ENCODE measurements at places on chromosomes 6 and 20.

DNA sequence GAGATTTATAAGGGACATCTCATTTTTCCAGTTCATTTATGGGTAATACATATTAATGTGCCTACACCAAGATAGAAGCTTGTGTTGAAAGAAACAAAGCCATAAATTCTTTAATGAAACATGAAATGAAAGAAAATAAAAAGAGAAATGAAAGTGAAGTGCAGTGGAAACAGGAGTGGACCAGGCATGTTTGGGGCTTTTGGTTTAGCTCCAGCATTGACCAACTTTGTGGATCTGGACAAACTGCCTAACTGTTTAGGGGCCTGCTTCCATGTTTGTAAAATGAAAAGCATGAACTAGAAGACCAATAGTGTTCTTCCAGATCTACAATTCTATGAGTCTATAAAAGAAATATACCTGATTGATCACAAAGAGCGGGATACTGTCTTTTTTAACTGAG is 124.9 kb downstream of the GJA10 start:
- DNase-seq: no peak

- no peak for DNase-seq
Observed at GRCh38 chr20:40953856-40954255, 74.8 kb upstream of the TOP1 start.

- DNase-seq: no peak
Observed at GRCh38 chr6:41051873-41052272, 1.1 kb upstream of the APOBEC2 start.

- DNase-seq: no peak
Observed at GRCh38 chr6:108961985-108962384, 113.8 kb downstream of the ARMC2 start.

- no peak for DNase-seq
Observed at GRCh38 chr6:71513036-71513435, 224.4 kb downstream of the OGFRL1 start.

Data from stimulated activated CD4-positive, alpha-beta T cell treated with anti-CD3 and anti-CD28 coated beads, Interleukin-1b, Interleukin-23, amount 100 ng/mL, for 1 hour (primary cell).